ENCODE measurements at places on chromosomes 16 and 17.
A peak's percentile ranks its signal among the peaks of the same experiment; 100 is the strongest.

DNA sequence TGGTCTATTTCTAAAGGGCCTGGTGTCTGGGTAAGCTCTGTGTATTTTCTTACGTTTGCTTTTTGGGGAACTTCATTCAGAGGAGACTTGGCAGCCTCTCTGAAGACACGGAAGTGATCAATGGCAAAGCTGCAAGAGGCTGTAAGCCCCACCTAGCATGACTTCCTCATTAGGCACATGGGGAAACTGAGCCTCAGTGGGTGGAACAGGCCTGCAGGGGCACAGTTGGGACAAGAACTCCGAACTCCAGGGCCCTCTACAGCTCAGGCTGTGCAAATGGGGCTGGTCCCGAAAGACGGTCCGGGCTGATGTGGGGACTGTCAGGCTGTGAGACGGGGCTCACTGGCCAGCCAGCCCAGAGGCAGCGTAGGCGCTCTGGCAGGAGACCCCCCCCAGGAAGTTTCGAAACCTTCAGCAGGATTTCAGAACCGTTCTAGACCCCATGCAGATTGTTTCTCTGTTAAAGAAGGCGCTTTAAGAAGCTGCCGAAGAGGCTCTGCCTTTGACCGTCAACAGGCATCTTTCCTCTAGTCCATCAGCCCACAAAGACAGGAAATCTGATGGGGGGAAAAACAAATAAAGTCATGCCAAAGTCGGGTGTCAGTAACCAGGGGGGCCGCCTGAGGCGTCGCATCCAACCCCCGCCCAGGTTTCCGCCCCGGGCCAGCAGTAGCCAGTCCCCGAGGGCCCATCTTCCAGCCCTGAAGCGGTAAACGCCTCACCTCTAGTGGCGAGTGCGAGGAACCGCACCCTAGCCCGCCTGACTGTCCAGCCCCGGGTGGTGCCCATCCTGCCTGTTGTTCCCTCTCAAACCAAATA lies 79.8 kb upstream of the TBC1D3K start:
- peak; percentile 4 for DNase-seq

- DNase-seq, result no peak
Observed at GRCh38 chr17:74270333-74270732, 3.7 kb upstream of the DNAI2 start.

DNA sequence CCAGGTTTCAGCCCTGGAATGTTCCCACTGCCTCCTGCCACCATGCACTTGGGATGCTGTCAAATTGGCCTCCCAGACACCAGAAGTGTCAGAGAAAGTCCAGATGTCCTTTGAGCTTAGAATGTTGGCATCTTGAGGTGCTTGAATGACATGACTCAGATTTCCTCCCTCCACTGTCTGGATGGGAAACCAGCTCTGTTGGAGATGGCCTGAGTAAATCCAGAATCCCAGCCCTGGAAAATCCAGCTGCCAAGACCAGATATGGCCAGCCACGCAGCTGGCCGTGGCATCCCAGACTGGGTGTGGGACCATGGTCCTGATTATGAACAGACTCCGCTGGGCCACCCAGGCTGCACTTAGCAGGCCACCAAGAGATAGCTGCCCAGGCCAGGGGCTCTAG lies 57.0 kb upstream of the CLEC3A start:
- DNase-seq, result no peak

GRCh38 chr17:38334480-38335364 lies 9.0 kb downstream of the GPR179 start:
- DNase-seq, result no peak

- DNase-seq, result no peak
Observed at GRCh38 chr16:51049678-51050376, 101.2 kb downstream of the SALL1 start.

- DNase-seq, result no peak
Observed at GRCh38 chr17:70780031-70780430, 610.7 kb downstream of the KCNJ2 start.

GRCh38 chr17:48997103-48997826 lies at the start of gene IGF2BP1:
Gene IGF2BP1, plus strand, starts transcription at chr17:48997385. Its CDS starts 361 bp downstream, at chr17:48997746.
- DNase-seq, result no peak

DNA sequence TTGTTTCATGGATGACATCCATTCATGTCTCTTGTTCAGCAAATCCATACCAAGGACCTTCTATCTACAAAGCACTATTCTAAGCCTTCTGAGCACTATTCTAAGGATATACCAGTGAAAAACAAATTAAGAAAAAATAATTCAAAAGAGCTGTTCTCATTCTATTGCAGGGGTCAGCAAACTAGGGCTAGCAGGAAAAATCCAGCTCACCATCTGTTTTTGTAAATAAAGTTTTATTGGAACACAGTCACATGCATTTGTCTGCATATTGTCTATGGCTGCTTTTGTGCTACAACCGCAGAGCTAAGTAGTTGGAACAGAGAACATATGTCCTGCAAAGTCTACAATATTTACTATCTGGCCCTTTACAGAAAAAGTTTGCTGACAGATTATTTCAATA lies 222.7 kb upstream of the DYNLRB2 start:
- no peak for DNase-seq

- no peak for DNase-seq
Observed at GRCh38 chr17:66730461-66730923, 104.4 kb upstream of the CACNG5 start.

GRCh38 chr16:54846766-54847165 lies 83.9 kb upstream of the IRX5 start:
- no peak for DNase-seq

GRCh38 chr16:11060842-11061241 lies 116.5 kb downstream of the CLEC16A start:
- DNase-seq, result no peak

DNA sequence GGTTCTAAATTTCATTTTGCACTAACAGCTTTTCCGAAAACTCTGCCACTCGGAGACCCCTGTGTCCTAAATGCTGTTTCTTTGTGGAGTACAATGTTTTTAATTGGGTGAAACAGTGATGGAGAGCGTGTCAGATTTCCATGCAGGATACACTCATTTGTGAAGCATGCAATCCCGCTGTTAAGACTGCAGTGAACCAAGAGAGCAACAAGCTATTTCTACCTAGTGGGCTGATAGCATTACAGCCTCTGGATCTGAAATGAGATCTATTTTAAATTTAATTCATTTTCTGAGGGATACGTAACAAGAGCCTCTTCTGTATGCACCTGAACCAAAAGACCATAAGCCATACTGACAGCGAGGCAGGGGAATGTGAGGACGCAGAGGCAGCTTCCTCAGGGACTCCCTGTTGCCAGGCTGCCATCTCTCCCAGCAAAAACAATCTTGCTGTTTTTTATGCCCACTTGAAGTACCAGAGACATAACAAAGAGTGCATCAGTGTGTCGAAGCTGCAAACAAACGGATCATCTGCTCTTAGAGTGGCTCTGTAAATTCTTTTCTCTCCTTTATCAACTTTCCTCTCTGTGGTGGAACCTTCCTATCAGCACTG lies 199.9 kb upstream of the COX10 start:
- no peak for DNase-seq

DNA sequence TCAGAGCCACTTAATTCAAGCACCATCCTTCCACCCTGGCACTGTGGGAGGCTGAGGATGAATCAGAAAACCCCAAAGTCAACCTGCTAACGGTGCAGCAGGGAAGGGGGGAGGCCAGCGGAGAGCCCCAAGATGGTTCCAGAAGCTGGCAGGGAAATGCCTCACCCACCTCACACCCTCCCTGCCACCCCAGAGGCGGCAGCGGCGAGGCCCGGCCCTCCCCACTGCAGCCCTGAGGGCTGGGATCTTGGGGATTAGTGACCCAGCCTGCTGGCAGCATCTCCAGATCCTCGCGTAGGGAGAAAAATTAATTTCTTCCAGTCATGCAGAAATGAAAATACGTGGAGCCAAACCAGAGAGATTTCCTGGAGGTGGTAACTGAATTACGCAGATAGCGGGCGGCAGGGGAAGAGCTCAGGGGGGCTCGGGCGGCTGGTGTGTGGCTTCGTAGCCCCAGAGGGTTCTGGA lies 38.2 kb downstream of the CBFA2T3 start:
- DNase-seq, result no peak

DNA sequence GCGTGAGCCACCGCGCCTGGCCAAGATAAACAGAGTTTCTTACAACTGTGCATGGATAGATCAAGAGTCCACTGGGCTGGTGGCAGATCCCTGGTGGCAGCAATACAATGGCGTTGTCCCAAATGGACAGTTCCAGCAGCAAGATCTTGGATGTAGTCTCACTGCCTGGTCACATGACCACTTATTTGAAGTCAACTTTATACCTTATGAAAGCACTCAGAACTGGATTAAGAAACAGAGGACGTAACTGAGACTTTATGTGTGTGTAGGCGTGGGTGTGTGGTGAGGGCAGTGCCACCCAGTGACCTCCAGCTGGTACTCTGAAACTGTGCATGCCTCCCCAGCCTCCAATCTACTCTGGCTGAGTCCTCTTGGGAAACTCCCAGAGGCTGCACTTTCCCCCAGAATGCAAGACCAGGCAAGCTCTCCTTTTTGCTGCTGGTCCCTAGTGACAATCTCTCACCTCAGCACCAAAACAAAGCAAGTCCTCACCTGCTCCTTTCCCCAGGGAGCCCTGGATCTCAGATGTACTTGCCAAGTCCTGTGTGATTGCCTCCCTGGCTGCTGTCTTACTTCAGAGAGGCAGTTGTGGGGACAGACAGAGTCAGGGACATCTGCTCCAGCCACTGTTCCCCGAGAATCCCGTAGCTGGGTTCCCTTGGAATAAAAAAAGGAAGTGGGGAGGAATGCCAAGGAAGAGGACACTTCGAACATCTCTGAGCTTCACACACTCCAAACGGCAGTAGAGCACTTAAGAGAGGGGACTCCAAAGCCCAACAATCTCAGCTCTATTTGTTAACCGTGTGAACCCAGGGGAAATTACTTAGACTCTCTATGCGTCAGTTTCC lies 11.7 kb upstream of the ST6GALNAC2 start:
- DNase-seq, result no peak

- DNase-seq, result no peak
Observed at GRCh38 chr16:21989751-21990150, 11.2 kb downstream of the PDZD9 start.

DNA sequence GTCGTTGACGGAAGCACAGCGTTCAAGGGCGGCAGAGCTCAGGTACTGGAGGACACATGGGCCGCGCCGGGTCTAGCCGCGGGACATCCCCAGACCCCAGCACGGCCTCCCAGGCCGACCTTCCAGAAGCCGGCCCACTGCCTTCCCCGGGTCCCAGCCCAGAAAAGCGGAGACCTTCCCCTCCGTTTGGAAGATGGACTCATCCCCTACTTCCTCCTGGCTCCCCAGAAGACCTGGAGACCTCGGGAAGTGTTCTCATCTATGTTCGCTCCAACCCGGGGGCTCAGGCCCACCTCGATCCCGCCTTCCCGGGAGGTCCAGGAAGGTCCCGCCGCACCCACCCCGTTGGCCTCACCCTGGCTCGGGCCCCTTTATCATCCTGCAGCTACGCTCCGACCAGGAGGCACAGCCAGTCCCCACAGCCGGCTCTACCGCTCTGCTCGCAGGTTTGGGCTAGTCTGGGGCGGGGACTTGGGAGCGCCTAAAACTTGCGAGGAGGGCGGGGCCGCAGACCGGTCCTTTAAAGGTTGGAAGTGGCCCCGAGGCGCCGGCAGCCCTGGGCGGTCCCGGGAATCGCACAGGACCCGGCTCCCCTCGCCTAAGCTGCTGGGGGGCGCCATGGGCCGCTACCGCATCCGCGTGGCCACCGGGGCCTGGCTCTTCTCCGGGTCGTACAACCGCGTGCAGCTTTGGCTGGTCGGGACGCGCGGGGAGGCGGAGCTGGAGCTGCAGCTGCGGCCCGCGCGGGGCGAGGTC lies at the start of gene ALOX12:
ALOX12 (plus strand) TSS at position 550 of the 756 bp plus-strand sequence; CDS start at position 619, 69 bp downstream.
- no peak for DNase-seq

DNA sequence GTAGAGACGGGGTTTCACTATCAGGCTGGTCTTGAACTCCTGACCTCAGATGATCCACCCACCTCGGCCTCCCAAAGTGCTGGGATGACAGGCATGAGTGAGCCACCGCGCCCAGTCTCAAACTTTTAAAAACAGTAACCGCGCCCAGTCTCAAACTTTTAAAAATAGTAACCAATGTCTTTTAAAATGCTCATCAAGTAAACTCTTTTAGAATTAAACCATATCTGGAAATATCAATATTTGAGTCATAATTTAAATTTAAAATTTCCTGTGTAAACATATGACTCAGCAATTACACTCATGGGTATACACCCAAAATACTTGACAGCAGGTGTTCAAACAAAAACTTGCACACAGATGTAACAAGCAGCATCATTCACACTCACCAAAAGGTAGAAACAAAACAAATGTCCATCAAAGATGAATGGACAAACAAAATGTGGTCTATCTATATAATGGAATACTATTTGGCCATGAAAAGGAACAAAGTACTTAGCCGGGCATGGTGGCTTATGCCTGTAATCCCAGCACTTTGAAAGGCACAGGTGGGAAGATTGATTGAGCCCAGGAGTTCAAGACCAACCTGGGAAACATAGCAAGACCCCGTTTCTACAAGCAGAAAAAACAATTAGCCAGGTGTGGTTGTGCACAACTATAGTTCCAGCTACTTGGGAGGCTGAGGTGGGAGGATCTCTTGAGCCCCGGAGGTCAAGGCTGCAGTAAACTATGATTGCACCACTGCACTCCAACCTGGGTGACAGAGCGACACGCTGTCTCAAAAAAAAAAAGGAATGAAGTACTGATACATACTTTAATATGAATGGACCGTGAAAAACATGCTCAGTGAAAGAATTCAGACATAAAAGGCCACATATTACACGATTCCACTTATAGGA lies 20.2 kb downstream of the ENPP7 start:
- no peak for DNase-seq

GRCh38 chr17:38746004-38746848 lies 1.9 kb downstream of the PCGF2 start:
- DNase-seq, result no peak

- no peak for DNase-seq
Observed at GRCh38 chr17:82029990-82030469, 1.4 kb upstream of the RAC3 start.

- DNase-seq, result no peak
Observed at GRCh38 chr16:11980136-11980844, 3.8 kb downstream of the SNX29 start.

DNA sequence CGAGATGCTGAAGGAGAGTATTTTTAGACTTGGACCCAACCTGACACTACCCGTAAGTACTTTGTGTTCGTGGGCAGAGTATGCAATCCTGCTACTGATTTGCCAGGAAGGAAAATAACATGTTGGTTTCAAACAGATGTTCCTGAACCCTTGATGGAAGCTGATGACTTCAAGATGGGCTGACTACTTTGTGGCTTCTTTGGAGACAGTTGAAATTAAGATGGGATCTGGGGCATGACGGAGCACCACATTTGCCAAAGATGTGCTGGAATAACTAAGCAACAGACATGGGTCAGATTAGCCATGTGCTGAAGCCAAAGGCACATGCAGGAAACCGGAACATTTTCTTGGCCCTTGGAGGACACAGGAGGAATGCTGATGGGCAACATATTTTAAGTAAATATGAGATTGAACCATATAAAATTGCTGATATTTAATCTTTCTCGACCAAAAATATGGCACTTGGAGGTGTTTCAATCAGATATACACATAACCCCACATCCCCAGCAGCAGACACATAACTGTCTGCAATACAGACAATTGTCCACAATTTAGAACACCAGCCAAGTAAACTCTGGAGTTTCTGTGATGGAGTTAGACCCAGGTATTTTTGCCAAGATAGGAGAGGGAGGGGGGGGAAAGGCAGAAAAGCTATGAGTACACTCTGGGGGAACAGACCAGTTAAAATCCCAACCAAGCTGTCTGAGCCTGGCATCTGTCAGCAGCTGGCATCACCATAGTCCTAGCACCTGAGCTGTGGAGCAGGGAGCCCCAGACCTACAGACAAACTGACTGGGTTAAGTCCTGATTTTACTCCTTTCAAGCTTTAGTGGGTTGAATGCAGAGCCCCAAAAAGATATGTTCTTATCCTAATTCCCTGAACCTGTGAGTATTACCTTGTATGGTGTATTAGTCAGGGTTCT lies 329.4 kb upstream of the CDH5 start:
- DNase-seq, result no peak

- DNase-seq, result no peak
Observed at GRCh38 chr16:14409563-14409962, 220.5 kb downstream of the PARN start.

Measured in T-helper 9 cell (primary cell).